ENCODE measurements at places on chromosomes 13 and 19.

GRCh38 chr19:33436360-33437345 is 63.1 kb downstream of the CEBPG start:
- no peak for DNase-seq

DNA sequence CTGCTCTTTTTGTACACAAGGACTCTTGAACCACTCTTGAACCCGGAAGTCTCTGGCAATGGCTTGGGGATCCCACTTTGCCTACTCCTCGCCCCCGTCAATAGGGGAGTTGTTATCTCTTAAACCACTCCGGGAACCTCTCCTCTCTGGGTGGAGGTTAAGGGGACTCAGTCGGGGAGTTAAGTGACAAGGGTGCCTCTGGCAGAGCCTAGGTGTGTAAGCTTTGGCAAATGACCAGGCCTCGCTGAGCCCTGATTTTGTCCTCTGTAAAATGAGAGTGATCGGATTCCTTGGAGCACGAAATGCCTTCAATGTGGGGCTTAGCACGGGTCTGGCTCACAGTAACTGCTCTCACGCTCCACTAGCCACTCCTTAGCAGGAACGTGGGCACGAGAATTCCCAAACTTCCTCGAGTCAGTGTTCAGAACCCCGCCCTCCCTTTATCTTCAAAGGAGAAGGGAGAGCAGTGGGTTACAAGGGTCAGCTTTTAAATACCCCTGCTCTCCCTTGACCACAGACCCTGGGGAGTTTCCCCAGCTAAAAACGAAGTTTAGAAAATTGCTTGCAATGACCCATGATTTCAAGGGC is 193.3 kb downstream of the KATNAL1 start:
- DNase-seq, result no peak

DNA sequence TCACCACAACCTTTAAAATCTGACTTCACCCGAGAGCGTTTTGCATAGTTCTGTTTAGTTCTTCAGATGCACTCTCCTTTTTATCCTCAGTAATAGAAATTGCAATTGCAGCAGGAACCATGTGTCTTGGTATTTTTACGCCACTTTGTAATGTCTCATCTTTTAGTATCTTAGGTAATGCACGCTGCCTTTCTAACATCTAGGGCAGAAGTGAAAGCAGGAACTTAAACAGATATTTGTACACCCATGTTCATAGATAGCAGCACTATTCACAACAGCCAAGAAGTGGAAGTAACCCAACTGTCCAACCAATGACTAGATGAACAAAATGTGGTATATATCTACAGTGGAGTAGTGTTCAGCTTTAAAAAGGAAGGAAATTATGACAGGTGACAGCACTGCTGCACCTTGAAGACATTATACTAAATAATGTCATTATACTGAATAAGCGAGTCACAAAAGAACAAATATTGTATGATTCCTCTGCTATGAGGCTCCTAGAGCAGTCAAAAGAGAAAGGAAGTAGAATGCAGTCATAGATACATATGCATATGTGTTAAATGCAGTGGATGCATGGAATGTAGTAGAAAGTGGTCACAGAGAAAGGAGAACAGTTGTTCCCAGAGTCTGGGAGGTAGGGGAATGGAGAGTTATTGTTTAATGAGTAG is 105.9 kb upstream of the GJB6 start:
- no peak for DNase-seq

- no peak for DNase-seq
Measured at GRCh38 chr19:47316513-47316912, 6.9 kb downstream of the C5AR1 start.

DNA sequence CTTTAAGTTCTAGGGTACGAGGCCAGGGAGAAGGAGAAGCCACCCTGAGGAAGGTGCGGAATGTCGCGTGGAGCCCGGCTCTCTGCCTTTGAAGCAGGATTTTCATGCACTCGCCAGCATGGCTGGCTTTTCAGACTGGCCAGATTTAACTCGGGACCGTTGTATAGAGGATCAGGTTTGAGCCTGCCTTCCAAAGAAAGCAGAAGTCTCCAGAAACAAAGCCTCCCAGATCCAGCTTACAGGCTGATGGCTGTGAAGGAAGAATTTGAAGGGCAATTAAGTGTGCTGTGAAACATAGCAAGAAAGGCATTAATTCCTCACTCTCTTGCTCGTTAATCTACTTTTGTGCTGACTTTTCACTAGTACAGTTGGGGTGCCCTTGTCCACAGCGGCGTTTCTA is 140.2 kb downstream of the SOX1 start:
- DNase-seq, result no peak

GRCh38 chr13:63304497-63304896 is 1888.8 kb upstream of the PCDH20 start:
- no peak for DNase-seq

GRCh38 chr19:17658666-17659065 is 29.5 kb downstream of the UNC13A start:
- no peak for DNase-seq

DNA sequence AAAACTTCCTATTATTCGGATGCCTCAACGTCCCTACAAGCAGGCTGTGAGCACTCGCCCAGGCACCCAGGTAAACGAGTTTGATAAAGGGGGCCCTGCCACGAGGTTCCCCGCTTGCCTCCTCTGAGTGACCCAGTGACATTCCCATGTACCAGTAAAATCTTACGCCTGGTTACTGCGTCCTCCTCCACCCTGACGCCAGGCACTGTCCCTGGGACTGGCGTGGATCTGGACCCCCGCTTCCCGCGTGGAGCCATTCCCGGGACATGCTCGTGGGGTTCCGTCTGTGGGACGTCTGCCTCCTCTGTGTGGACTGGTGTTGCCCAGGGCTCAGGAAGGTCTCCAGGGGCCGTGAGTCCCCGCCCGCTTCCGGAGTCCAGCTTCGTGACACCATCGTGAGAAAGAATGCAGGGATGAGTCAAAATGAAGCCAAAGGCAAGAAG is 407 bp upstream of the ZNF550 start:
- DNase-seq, result peak; percentile 73

DNA sequence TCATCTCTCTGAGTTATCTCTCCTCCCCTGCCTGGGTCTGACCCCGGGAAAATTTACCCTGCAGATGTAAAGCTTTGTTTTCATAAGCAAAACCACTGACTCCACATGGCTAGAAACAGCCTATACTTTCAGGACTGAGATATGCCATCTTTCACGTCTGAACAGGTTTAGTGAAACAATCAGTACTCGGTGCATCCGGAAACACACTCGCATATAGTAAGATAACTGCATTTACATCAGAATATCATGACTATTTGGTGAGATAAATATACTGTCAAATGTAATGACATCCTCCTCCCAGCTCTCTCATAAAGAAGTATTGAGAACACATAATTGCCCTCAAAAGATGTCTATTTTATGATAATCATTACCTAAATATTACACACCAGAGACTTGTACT is 172.8 kb downstream of the EFNB2 start:
- no peak for DNase-seq

GRCh38 chr19:32017176-32017953 is 328.0 kb upstream of the ZNF507 start:
- no peak for DNase-seq

All from fibroblast of skin of right biceps (primary cell).